ENCODE measurements at places on chromosomes 1 and 21. TPM values are rescaled to one million over a fixed set of nuclear protein-coding genes. Genes with fewer than 3 reads are reported as not detected.
A peak's percentile ranks its signal among the peaks of the same experiment; 100 is the strongest.

The RLF gene
- 14.4 TPM for total RNA-seq

The NBPF4 gene
- total RNA-seq = not detected

The PHLDA3 gene
- 57.4 TPM for total RNA-seq

DNA sequence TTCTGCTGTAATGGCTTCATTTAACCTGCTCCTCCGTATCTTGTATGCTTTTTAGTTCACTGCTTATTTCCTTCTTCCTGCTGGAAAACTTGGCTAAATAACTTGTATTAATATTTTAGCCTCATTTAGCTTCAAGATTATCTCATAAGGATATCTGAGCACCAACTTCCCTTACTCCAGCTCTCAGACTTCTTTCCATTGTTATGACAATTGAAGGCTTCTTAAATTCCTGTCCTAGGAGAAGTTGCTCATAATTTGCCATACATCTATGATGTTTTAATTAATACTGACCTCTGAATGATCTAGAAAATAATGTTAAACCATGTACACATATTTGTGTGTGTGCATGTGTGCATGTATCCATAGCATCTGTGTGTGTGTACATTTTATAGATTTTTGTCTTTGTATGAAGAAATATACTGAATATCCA is 1524.4 kb upstream of the TPTE start:
- DNase-seq = no peak

DNA sequence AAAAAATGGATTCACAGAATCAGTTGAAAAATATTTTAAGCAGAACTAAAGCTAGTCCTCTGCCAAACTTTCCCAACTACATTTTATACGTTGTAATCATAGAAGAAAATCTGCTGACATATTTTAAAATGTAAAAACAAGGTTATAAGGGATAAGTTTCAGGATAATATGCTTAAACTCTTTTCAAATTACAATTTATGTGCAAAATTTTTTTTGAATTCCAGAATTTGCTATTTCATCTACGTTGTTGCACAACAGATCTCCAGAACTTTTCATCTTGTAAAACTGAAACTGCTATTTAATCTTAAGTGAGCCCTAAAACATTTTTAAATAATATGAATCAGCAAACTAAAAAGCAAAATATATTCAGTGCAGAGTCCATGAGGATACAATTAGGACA is 5.9 kb downstream of the EDEM3 start:
- DNase-seq = no peak

- DNase-seq = no peak
Observed at GRCh38 chr1:151197863-151198253, 494 bp upstream of the PIP5K1A start.

- no peak for DNase-seq
Observed at GRCh38 chr1:67004176-67004575, 49.8 kb downstream of the SLC35D1 start.

DNA sequence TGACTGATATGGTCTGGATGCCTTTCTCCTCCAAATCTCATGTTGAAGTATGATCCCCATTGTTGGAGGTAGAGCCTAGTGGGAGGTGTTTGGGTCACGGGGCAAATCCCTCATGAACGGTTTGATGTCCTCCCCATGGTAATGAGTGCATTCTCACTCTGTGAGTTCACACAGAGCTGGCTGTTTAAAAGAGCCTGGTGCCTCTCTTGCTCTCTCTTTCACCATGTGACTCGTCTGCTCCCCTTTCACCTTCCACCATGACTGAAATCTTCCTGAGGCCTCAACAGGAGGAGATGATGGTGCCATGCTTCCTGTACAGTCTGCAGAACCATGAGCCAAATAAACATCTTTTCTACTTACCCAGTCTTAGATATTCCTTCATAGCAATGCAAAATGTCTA is 30.2 kb downstream of the ALDH9A1 start:
- DNase-seq = no peak

DNA sequence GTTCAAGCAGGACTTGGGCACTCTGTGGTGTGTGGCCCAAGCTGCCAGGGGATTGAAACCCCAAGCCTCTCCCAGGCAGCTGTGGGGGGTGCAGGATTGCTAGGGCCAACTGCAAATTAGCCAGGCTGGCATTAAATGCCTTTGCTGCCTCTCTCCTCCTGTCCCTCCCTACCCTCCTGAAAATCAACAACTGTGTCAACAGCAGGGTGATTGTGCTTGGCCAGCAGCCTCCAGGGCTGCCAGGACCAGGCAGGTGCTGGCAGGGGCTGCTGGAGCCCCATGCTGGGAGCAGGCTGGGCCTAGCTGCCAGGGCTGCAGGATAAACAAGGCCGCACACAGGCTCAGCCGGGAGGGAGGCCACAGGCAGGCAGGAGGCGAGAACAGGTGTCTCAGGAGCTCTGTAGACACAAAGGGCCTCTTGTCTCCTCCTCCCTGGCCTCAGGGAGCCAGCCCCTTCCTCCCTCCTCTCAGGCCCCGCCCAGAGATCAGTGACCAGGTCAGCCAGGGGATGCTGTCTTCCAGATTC is 11.4 kb downstream of the SOX13 start:
- no peak for DNase-seq

- DNase-seq = peak; percentile 97
Observed at GRCh38 chr1:54406339-54407153, at the start of gene SSBP3. TSS of gene SSBP3 (minus strand) at chr1:54406394.

- DNase-seq = no peak
Observed at GRCh38 chr1:198655459-198656121, 16.8 kb downstream of the PTPRC start.

DNA sequence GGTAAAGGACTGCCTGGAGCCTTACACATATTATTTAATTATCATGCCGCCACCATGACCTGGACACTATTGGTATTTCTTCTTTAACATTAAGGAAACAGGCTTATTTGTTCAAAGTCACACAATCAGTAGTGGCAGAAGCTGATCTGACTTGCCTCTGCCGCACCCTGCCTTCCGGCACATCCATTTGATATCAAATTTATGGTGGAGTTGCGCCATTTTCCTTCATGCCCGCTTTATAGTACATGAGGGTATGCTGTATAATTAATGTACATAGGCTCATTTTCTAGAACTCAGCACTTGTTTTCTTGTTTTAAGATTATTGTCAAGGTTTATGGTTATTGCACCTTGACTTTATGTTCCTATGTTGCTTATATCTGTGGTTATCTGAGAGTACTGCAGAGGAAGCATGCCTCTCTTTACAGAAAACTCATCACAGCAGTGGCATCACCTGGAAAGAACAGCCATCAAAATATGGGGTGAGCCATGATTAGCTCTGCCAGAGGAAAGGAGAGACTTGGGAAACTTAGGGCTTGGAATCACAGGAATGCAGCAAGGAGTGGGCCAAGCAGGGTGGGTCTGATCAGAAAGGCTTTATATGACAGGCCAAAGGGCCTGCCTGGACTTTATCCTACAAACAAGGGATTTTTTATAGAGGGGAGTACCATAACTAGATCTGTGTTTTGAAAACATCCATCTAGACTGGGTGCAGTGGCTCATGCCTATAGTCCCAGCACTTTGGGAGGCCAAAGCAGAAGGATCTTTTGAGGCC is 72.2 kb upstream of the GJB5 start:
- DNase-seq = no peak

- no peak for DNase-seq
Observed at GRCh38 chr1:24319312-24319863, at the start of gene GRHL3. TSS of gene GRHL3 (plus strand) at chr1:24319357. CDS start at chr1:24319552, 195 bp downstream.

DNA sequence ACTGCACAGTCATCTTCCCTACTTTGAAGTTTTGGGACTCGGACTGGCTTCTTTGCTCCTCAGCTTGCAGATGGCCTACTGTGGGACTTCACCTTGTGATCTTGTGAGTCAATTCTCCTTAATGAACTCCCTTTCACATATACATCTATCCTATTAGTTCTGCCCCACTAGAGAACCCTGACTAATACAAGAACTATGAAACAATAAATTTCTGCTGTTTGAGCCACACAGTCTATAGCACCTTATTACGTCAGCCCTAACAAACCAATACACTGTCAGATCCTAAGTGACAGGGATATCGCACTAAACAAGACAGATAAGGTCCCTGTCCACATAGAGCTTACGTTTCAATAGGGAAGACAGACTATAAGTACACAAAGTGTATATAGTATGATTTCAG is 120.1 kb downstream of the PLPP3 start:
- no peak for DNase-seq

All from posterior vena cava (tissue), 2 donors.